ENCODE measurements at places on chromosomes 2 and 18. TPM values are rescaled to one million over a fixed set of nuclear protein-coding genes. Genes with fewer than 3 reads are reported as not detected.

PNO1 gene
- 15.5 TPM for polyA plus RNA-seq

LHCGR gene
- polyA plus RNA-seq: 0.25 TPM

DPYSL5 gene
- 39.8 TPM for polyA plus RNA-seq

GYPC gene
- polyA plus RNA-seq: 133 TPM

RELCH gene
- polyA plus RNA-seq: 14.1 TPM

POTEC gene
- not detected for polyA plus RNA-seq
